Naive thymus-derived CD4-positive, alpha-beta T cell (primary cell): ENCODE measurements at places on chromosomes 7 and 10. TPM values are rescaled to one million over a fixed set of nuclear protein-coding genes. Genes with fewer than 3 reads are reported as not detected.

- no peak for DNase-seq
Observed at GRCh38 chr10:10259013-10259412, 758.7 kb upstream of the CELF2 start.

GRCh38 chr7:66307591-66308215 lies 102.6 kb downstream of the TPST1 start:
- no peak for DNase-seq

DNA sequence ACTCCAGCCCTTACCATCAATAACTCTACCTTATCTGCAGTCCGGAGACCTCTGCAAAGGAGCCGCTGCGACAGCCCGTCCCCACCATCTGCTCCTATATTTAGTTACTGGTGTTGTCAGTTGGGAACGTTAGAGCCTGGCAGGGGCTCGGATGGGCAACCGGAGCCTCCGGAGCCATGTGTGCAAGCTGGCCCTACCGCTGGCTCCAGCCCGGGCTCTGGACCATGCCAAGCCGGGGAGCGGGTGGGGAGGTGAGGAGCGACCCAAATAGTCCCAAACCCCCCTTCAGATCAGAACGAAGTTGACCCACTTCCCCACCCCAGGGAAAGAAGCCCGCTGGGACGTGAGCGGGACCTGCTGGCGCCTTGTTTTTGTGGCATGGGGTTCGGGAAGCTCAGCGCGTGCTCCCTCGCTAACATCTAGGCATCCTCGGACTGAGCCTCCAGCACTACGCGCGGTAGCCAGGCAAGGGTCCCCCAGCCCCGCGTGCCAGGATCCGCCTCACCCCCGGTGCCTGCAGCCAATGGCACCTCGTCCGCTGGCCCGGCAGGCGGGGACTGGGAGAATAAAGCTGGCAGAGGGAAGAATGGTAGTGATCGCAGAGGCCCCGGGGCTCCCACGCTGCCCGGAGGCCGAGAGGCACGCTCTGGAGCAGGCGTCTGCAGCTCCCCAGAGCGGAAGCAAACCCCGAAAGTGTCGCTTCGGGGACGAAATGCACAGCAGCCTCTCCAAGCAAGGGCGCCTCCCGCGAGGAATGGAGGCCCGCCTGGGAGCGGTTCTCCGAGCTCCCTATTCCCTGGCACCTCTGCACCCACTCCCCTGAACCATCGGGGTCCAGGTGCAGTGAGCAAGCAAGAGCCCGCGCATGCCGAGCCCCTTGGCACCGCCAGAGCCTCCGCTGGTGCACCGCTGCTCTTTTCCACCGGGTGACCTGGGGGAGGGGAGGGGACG lies 679 bp downstream of the LRRC20 start:
- DNase-seq, result peak; percentile 49

The MKX gene
- polyA plus RNA-seq, result not detected

The TMEM225B gene
- 0.44 TPM for polyA plus RNA-seq

The SYCE1 gene
- not detected for polyA plus RNA-seq

The COL1A2 gene
- polyA plus RNA-seq, result not detected

The GIMAP2 gene
- polyA plus RNA-seq, result 153 TPM
